ENCODE measurements at places on chromosomes 1 and 21.

DNA sequence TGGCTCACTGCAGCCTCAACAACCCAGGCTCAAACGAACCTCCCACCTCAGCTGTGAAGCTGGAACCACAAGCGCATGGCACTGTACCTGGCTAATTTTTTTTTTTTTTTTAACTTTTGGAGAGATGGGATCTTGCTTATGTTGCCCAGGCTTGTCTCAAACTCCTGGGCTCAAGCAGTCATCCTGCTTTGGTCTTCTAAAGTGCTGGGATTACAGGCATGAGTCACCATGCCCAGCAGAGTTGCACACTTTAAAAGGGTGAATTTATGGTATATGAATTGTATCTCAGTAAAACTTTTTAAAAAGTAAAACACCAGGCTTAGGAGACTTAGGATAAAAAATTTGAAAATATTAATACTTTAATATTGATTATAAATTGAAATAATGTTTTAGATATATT is 99.1 kb downstream of the CLEC20A start:
- no peak for DNase-seq

DNA sequence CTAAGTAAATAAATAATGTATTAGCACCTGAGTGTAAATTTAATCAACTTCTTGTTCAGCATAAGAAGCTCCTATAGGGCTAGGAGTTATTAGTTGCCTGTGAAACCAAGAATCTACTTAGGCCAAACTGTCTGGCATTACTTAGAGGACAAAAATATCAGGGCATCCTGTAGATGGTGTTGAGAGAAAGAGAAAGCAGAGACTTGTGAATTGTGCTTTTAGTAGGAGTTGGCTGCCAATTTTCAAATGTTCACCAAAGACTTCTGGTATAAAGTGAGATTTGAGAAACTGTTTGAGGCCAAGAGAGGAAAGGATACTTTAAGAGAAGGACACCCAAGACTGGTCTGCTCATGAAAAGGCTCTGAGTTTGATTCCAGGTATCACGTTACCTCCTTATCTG is 315.5 kb upstream of the DEPDC1 start:
- peak; percentile 6 for DNase-seq

- no peak for DNase-seq
Measured at GRCh38 chr1:153659175-153659534, 652 bp downstream of the SNAPIN start.

GRCh38 chr1:101109791-101110190 is 84.2 kb upstream of the DPH5 start:
- DNase-seq = no peak

DNA sequence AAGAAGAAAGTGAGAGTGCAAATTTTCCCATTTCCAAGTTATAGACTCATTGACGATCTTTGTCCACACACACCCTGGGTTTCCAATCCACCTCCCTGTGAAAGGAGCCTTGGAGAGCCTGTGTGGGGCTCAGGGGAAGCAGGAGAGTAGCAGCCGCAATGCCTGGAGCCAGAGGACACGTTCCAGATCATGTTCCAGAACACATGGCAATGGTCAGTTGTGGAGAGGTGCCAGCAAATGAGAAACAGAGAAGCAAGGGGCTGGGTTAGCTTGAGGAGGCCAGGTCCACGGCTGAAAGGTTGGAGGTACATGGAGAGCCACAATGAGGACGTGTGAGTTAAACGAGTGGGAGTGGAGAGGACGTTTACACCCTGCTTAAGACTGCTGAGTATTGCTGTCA is 33.0 kb upstream of the SIPA1L2 start:
- no peak for DNase-seq

- DNase-seq = no peak
Measured at GRCh38 chr1:178692564-178693327, 32.3 kb upstream of the RALGPS2 start.

- no peak for DNase-seq
Measured at GRCh38 chr1:47643306-47644211, 205.7 kb downstream of the FOXD2 start.

DNA sequence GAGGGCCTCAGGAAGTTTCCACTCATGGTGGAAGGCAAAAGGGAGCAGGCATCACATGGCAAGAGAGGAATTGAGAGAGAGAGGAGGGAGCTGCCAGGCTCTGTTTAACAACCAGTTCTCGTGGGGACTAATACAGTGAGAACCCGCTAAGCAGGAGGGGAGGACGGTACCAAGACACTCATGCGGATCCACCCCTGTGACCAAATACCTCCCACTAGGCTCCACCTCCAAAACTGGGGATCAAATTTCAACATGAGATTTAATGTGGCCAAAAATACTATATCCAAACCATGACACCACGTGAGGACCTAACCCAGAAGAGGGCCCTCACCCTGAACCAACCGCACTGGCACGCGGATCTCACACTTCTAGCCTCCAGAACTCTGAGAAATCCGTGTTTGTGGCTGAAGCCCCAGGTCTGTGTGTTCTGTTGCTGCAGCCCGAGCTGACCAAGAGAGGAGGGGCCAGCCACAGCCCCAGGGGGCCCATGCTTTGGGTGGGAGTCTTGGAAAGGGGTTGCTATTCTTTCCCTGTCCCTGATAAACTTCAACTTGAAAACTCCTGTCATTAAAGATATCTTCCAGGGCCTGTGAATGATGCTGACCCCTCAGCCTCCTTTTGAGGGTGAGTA is 32.0 kb downstream of the TRIM67 start:
- no peak for DNase-seq

DNA sequence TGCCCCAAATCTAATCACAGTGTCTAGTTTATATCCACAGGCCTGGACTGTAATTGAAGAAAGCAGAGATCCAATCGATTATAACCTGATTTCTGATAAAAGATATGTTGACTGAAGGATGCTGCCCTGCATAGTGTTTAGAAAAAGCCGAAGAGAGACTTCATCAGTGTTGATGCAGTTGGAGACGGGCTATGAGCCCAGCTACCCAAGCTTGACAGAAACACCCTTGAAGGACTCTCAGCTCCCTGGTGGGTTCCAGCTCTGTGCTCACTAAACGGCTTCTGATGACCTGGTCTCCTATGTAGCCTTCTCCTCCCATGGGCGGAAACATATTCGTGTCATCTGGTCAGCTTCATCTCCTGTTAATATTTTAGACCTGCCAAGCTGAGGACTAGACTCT is 10.2 kb downstream of the FAM89A start:
- no peak for DNase-seq

DNA sequence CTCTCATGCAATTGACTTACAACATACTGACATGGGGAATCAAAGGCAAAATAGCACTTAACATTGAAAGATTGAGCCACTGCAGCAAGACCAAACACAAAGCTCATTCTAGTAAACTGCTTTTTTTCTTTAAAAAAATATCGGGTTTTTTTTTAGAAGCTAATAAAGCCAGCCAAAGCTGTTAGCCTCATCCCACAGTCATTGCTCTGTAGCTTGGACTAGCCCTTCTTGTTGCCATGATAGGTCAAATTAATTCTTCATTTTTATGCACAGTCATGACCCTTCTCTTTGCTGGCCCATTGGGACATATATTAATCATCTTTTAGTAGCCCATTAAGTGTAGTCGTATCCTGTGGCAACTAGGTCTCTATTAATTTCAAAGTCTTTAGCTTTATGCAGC is 231.3 kb downstream of the ADGRL2 start:
- DNase-seq = no peak

DNA sequence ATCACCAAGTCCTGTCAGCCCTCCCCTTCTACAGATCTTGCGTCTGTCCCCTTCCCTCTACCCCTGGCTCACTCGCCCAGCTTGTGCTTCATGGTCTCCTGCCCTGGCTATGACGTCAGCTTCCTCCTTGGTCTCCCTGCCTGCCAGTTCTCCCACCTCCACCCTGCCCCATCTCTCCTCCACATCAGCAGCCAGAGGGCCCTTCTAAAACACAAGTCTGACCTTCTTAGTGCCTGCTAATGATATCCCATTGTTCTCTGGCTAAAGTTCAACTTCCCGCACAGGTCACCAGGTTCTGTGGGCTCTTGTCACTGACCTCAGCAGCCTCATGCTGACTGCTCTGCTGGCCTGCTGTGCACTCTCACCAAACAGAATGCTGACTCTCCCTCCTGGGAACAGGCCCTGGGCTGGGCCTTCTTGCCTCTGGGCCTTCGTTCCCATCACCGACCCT is 24.7 kb upstream of the MYCL start:
- no peak for DNase-seq

GRCh38 chr1:89254658-89255287 is 17.9 kb downstream of the GBP5 start:
- DNase-seq = no peak

DNA sequence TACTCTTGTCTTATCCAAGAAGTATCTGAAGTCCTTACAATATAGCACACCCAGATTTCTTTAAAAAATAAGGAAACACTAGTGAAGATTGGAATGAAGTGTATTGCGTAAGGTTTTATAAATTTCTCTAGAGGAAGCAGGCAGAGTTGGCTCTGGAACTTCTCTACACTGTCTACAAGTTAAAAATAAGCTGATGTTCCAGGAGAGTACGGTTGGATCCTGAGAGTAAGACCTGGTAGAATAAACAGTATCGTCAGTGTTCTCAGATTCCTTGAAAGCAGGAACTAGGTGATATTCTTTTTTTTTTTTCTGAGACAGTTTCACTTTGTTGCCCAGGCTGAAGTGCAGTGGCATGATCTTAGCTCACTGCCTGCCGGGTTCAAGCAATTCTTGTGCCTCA is 107.9 kb downstream of the USP25 start:
- DNase-seq = no peak

DNA sequence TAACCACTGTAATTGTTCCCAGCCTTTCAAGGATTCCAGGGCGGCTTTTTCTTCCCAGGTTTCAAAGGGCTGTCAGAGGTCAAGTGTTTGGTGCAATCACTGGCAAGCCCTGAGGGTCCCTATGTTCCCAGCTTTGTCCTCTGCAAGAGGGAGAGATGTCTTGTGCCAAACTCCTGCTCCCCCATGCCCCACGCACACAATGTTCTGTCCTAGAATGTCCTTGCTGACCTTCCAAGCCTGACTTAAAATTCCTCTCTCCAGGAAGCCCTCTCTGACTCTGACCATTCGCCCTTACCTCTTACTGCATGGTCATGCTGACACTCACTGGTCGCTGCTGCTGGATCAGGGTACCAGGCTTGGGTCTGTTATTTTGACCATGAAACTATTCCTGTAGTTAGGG is 152.5 kb upstream of the KCND3 start:
- DNase-seq = no peak

GRCh38 chr1:21647431-21648351 is 21.5 kb downstream of the RAP1GAP start:
- no peak for DNase-seq

DNA sequence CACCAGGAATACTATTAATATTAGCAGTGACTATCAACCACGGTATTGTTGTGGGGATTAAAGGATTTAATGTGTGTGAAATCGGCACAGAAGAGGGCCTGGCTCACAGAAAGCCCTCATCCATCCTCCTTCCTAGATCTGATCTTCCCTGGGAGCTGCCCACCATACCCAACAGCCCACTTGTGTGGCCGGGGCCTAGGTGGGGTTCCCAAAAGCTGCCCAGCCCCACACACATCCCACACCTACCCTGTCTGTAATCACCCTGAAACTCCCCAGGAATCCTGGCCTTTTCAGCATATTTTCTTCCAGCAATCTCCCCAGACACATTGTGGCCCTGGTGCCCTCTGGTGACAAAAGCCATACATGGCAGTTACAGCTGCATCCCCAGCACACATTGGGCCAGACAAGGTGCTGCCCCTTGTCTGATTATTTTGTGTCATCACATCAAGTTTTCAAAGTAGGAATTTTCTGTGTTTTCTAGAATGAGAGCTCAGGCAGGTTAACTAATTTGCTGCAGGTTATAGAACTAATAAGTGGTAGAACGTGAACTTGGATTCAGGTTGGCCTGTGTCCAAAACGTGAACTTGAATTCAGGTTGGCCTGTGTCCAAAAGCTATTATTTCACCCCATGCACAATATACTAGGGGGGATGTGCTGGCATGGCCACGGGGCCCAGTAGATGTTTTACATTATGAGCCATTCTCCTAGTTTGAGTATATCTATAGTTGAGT is 5.3 kb upstream of the SLC6A9 start:
- DNase-seq = peak; percentile 80

DNA sequence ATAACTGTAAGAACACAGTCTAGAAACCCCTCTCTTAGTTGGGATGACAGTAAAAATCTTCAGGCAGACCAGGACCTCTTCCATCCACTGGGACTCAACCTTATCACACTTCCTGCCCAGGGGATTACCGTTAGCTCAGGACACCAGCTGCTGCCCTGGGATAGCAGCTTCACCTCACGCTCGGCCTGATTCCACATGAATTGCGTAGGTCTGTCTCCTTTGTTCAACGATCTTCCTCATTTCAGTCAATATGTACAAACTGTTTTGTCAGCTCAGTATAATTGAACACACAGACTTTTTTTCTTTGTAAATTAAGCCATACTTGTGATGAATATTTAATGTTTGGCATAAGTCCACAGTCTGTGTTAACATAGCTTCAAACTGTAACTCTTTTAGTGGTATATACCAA is 290.4 kb downstream of the GRIK1 start:
- no peak for DNase-seq

GRCh38 chr1:178749581-178750166 is 24.6 kb downstream of the RALGPS2 start:
- no peak for DNase-seq

DNA sequence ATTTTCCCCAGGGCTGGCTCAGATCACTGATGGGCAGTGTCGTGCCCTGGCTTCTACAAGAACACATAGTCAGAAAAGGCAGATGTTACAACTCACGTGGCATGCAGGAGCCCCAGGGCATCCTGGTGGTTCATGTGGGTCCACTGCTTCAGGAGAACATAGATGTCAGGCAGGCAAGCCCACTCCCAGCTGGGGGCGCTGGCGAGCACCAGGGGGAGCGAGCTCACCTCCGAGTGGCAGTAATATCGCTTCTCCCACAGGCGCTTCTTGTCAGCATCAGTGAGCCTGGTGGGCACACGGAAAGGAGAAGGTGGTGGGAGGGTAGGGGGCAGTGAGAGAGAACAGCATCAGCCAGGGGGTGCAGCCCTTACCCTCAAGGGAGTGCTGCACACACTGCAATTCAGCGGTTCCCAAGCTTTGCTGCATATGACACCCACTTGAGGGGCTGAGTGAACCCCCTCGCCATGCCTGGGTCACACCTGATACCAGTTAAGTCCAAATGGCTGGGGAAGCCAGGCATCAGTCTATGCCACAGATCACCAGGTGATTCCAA is 34.3 kb upstream of the PPP1R15B start:
- DNase-seq = no peak

DNA sequence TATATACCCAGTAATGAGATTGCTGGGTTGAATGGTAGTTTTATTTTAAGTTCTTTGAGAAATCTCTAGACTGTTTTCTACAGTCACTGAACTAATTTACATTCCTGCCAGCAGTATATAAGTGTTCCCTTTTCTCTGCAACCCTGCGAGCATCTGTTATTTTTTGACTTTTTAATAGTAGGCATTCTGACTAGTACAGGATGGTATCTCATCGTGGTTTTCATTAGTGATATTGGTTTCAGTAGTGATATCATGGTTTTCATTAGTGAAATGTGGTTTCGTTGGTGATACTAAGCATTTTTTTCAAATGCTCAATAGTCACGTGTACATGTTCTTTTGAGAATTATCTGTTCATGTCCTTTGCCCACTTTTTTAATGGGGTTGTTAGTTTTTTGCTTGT is 316.8 kb downstream of the PTBP2 start:
- DNase-seq = no peak

All from midbrain (tissue), 1 donor.